ENCODE measurements at places on chromosomes 6 and 20.

DNA sequence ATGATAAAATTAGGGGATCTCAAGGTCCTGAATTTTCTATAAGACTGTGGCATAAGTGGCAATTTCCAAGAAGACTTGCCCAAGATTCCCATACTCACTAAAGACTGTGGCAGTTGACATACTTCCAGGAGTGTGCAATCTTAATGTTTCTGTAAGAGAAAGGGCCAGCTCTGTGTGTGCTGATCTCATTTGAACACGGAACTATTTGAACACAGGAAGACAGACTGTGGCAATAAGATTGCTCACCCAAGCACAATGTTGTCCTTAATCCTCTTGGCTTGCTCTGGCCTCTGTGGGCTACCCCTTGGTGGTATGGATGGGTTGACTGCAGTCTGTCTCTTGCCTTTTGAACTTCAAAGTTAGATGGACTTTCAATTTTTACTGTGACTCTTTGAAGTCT is 151.4 kb downstream of the PHF3 start:
- DNase-seq = no peak

GRCh38 chr6:113654396-113654795 is 202.7 kb upstream of the MARCKS start:
- DNase-seq = no peak

GRCh38 chr20:10074513-10074912 is 39.7 kb downstream of the ANKEF1 start:
- no peak for DNase-seq

DNA sequence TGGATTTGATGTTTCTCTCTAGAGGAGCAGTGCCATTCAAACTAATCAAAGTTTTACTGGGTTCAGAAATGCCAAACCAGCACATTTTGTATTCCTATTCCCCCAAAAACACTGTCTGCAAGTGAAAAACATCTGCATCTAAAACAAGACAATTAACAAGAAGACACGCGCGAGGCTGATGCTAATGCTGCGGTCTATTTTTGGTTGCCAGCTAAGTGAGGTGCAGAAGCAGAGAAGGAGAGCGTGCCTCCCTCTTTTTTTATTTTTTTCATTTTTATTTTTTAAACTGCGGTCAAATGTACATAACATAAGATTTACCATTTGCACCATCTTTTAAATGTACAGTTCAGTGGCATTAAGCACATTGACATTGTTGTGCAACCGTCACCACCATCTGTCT is 641.1 kb downstream of the DHX35 start:
- DNase-seq = no peak

GRCh38 chr6:148404456-148405054 is 61.9 kb downstream of the SASH1 start:
- DNase-seq = peak; percentile 20

- DNase-seq = no peak
These were observed 102.5 kb downstream of the CRYBG1 start for GRCh38 chr6:106462923-106463557.

DNA sequence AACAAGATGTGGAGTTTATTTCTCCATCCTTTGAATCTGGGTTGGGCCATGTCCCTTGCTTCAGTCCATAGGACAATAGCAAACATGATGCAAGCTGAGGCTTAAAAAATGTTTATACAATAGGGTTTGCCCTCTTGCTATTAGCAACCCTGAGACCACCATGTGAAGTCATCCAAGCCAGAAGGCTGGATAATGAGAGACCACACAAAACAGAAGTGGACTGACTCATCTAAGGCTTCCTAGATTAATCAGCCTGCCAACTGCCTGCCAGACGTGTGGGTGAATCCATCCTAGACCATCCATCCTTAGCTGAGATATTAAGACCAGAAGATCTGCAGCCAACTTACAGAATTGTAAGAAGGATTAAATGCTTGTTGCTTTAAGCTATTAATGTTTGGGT is 38.1 kb upstream of the ISM1 start:
- DNase-seq = no peak

- no peak for DNase-seq
These were observed 192.6 kb downstream of the BTBD3 start for GRCh38 chr20:12110274-12110673.

DNA sequence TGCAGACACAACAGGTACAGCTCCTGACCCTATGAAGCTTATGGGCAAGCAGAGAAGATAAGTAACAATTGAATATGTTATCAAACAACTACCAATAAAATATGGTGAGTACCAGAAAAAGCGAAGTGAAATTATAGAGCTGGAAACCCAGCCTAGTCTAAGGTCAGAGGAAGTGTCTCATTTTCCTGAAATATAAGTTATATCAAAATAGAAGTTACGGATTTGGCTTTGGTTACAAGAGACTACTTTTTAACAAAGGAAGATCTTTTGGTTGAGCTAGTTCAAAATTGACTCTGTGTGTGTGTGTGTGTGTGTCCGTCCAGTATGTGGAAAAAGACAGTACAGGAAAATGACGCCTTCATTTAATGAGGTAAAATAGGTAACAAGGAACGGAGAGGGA is 8.9 kb downstream of the STX11 start:
- no peak for DNase-seq

Measured in WTC11 (cell line).